Dermis lymphatic vessel endothelial cell (primary cell): ENCODE measurements at places on chromosomes 1 and 21. TPM values are rescaled to one million over a fixed set of nuclear protein-coding genes. Genes with fewer than 3 reads are reported as not detected.

OR2L3 gene
- total RNA-seq, result not detected in 2 replicates

WNT2B gene
- 1.0 and 1.1 TPM in 2 replicates for total RNA-seq

ERVH48-1 gene
- total RNA-seq, result not detected in 2 replicates

PDZK1IP1 gene
- total RNA-seq, result 0.26 TPM in 1 of 2 replicates, not detected in the other

RGS16 gene
- total RNA-seq, result 0.98 and 1.3 TPM in 2 replicates

CASZ1 gene
- 2.7 and 3.2 TPM in 2 replicates for total RNA-seq

C8B gene
- not detected in 2 replicates for total RNA-seq

IGSF8 gene
- total RNA-seq, result 6.5 and 7.7 TPM in 2 replicates

NUF2 gene
- total RNA-seq, result 2.4 and 2.9 TPM in 2 replicates

NRAS gene
- total RNA-seq, result 81.3 and 83.0 TPM in 2 replicates

CAMK2N1 gene
- 0.33 and 0.60 TPM in 2 replicates for total RNA-seq

PALMD gene
- total RNA-seq, result 8.0 and 15.1 TPM in 2 replicates

PBX1 gene
- 0.33 and 1.5 TPM in 2 replicates for total RNA-seq

UBASH3A gene
- not detected in 2 replicates for total RNA-seq

CNTN2 gene
- total RNA-seq, result not detected in 2 replicates

CELA2A gene
- not detected in 2 replicates for total RNA-seq

ZBTB8A gene
- 9.0 and 11.5 TPM in 2 replicates for total RNA-seq

CNR2 gene
- total RNA-seq, result not detected in 2 replicates

KRTAP26-1 gene
- not detected in 2 replicates for total RNA-seq

CHI3L2 gene
- total RNA-seq, result not detected in 2 replicates

GPA33 gene
- total RNA-seq, result not detected in 2 replicates

ANKRD34A gene
- total RNA-seq, result under 0.01 TPM in 2 replicates

KPRP gene
- total RNA-seq, result not detected in 2 replicates

HRNR gene
- not detected in 2 replicates for total RNA-seq

OR14C36 gene
- total RNA-seq, result not detected in 2 replicates

CRYBG2 gene
- 0.26 and 0.33 TPM in 2 replicates for total RNA-seq

ARHGAP29 gene
- total RNA-seq, result 265 and 296 TPM in 2 replicates

FAM167B gene
- 0.17 and 0.22 TPM in 2 replicates for total RNA-seq

ACTL8 gene
- total RNA-seq, result not detected in 2 replicates

PADI2 gene
- under 0.01 and 0.33 TPM in 2 replicates for total RNA-seq

BEST4 gene
- total RNA-seq, result 0.09 TPM in 1 of 2 replicates, not detected in the other

COL6A2 gene
- 39.7 and 92.9 TPM in 2 replicates for total RNA-seq

KCND3 gene
- total RNA-seq, result 0.09 and 1.3 TPM in 2 replicates

OR2G3 gene
- total RNA-seq, result not detected in 2 replicates

BCAS2 gene
- total RNA-seq, result 27.1 and 35.9 TPM in 2 replicates

KRTAP13-2 gene
- total RNA-seq, result not detected in 2 replicates

VWA1 gene
- total RNA-seq, result 4.2 and 13.1 TPM in 2 replicates
